GM12878 (cell line): ENCODE measurements at places on chromosomes 4 and X. TPM values are rescaled to one million over a fixed set of nuclear protein-coding genes. Genes with fewer than 3 reads are reported as not detected.

The NSD2 gene
- total RNA-seq: 137 and 139 TPM in 2 replicates

The ARHGAP36 gene
- not detected in 2 replicates for total RNA-seq

The RADX gene
- total RNA-seq: 9.7 and 13.0 TPM in 2 replicates

The NUDT11 gene
- total RNA-seq: not detected in 2 replicates

The ADGRL3 gene
- not detected in 2 replicates for total RNA-seq

The FGF2 gene
- total RNA-seq: 1.5 and 1.7 TPM in 2 replicates

The TRIM2 gene
- total RNA-seq: 0.15 and 0.16 TPM in 2 replicates

The ETDA gene
- total RNA-seq: not detected in 2 replicates

The NAP1L3 gene
- not detected in 2 replicates for total RNA-seq

The SSX4 gene
- not detected in 2 replicates for total RNA-seq

The TRMT2B gene
- 13.0 and 14.2 TPM in 2 replicates for total RNA-seq

The NWD2 gene
- total RNA-seq: not detected in 2 replicates

The GATB gene
- 31.0 and 31.5 TPM in 2 replicates for total RNA-seq
